ENCODE measurements at places on chromosomes 3 and 15.

GRCh38 chr15:68414206-68414555, 17.8 kb downstream of the ITGA11 start:
- DNase-seq: no peak

GRCh38 chr3:152902141-152902669, 67.3 kb downstream of the P2RY1 start:
- DNase-seq: no peak

GRCh38 chr3:190017521-190018288, 103.0 kb downstream of the P3H2 start:
- no peak for DNase-seq

DNA sequence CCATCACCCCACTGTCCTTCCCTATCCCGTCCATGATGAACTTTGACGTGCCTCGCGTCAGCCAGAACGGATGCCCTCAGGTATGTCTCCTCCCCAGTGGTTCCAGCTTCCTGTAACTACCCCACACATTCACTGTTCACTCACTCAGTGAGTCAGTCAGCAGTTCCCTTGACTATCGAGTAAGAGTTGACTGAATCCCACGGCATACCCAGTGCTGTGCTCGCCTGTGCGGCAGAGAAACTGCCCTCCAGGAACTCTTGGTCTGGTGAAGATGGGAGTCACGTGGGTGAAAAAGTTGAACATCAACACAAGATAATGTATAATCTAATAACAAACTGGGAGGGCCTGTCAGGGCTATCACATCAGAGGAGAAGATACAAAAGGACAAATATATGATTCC, 36.7 kb downstream of the CCDC33 start:
- DNase-seq: no peak

GRCh38 chr3:140842984-140843649, 98.5 kb upstream of the SLC25A36 start:
- DNase-seq: peak; percentile 9

DNA sequence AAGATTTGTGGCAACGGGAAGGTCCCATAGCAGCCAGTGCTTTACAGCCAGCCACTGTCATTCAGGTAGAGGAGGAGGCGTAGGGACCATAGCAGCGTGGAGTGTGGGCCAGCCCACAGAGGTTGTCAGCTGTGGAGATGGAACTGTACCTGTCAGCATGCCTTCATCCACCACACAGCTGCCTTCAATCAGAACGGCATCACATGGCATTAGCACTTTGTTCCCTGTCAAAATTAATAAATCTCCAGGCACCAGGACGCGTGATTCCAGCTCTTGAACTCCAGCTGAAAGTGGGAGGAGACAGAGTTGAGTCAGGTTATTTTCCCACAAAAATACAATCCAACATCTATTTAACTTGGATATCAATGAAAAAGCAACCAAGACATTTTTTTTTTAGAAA, 84.0 kb downstream of the ATP13A4 start:
- no peak for DNase-seq

DNA sequence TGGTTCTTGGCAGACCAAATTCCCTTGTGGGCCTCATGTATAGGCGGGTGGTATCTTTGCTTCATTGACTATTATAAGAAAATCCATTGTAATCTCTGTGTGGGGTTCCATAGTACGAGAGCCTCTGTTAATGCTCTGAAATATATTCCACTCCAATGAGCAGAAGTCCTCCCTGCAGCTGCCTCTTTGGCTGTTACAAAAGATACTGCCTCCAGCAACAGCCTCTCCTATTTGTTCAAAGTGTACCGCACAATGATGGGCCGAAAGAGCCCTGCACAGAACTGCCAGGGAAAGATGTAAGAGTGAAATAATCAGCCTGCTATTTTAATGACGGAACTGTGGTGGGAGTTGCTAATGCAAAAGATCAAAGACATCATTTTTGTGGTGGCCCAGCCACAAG, 48.9 kb downstream of the GRK7 start:
- no peak for DNase-seq

DNA sequence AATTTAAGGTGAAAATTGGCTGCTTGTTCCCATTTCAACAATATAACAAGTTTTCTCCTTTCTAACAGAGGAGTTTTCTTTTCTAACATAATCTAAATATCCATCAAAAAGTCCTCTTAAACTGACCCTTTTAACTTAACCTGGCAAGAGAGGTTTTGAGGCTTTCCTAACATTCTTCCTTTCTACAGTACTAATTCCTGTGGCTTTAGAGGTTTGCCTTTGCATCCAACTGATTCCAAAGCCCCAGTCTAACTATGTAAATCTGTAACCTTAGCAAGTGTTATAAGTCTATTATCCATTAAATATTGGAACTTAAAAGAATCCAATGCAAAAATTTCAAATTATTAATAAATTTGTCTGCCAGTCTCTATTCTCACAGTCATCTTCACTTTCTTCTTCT, 134.1 kb downstream of the ISL2 start:
- no peak for DNase-seq

- DNase-seq: no peak
Measured at GRCh38 chr3:97674461-97674860, 90.1 kb upstream of the ARL6 start.

DNA sequence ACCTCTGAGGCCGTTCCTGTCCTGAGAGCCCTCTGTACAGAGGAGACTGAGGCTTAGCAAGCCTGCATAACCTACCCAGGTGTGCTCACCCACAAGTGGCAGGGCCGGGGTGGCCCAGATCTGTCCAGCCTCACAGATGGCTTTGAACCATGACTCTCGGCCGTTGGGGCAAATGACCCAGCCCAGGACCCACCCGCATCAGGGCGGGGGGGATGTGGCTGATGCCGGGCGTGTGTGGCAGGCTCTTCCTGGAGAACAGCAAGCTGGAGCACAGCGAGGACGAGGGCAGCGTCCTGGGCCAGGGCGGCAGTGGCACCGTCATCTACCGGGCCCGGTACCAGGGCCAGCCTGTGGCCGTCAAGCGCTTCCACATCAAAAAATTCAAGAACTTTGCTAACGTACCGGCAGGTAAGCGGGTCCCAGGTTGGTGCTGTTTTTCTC, 133.5 kb downstream of the LRRK1 start:
- no peak for DNase-seq

DNA sequence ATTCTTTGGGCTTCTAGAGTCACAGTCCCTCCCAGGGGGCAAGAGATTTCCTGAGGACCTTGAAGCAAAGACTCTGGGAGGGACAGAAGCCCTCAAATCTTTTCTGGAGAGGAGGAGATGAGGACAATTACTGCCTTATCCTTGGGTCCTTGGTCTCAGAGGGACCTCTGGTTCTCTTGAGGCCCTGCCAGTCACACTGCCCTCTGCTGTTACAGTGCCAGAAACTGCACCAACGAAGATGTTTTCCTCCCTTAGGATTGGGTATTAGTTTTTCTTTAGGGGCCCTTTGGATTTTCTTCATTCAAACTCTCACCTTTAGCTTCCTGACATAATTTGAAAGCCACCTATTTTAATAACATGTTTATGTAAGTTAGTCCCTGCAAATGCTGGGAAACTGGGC, 58.2 kb upstream of the SCN5A start:
- DNase-seq: peak; percentile 15

- peak; percentile 21 for DNase-seq
Measured at GRCh38 chr3:36923981-36924743, 20.7 kb downstream of the TRANK1 start.

- DNase-seq: no peak
Measured at GRCh38 chr3:101973163-101973505, 123.8 kb downstream of the NFKBIZ start.

DNA sequence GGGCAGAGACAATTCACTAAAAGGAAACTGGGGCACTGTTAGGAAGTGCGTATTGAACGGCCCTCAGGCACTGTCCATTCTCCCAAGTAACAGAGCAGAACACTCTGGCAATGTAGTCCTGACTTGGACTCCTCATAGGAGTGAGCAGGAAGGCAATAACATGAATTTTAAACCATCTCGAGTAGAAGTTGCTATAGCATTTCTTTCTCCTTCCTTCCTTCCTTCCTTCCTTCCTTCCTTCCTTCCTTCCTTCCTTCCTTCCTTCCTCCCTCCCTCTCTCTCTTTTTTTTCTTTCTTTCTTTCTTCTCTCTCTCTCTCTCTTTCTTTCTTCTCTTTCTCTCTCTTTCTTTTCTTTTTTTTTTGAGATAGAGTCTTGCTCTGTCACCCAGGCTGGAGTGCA, 46.4 kb upstream of the TRA2B start:
- no peak for DNase-seq

- DNase-seq: no peak
Measured at GRCh38 chr3:183069086-183069485, 30.2 kb downstream of the MCCC1 start.

- DNase-seq: no peak
Measured at GRCh38 chr3:81033185-81033584, 728.3 kb downstream of the GBE1 start.
